ENCODE measurements at places on chromosomes 12 and 14. TPM values are rescaled to one million over a fixed set of nuclear protein-coding genes. Genes with fewer than 3 reads are reported as not detected.

DNA sequence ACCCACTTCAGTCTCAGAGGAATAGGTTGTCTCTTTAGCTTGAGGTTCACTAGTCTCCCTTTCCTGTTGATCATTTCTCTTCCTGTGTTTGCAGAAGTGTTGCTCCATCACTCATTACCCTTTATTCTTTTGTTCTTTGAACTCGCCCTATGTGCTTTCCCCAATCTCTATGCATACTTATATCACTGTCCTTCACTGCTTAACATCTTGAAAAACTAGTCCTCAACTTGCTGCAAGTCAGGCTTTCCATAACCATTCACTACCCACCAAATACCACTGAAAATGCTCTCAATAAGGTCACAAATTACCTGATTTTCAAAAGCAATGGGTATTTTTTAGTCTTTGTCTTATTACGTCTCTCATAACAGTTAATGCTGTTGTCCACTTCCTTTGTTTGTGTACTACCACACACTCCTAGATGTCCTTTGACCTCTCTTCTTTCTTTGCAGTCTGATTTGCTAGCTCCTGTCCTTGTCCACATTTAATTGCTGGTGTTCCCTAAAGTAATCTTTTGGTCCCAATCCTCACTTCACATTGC is 80.8 kb downstream of the RIC8B start:
- H3K4me1 ChIP-seq = no peaks in the 10 kb centered on the region
- H3K27me3 ChIP-seq = no peaks in the 10 kb centered on the region
- H3K27ac ChIP-seq = no peak overlapping the region

GRCh38 chr12:113610698-113611097 is 139.0 kb upstream of the LHX5 start:
- H3K27me3 ChIP-seq = peaks cover 7% of the 10 kb centered on the region
- no peaks in the 10 kb centered on the region for H3K4me1 ChIP-seq
- DNase-seq = no peak
- H3K4me3 ChIP-seq = no peak overlapping the region

DNA sequence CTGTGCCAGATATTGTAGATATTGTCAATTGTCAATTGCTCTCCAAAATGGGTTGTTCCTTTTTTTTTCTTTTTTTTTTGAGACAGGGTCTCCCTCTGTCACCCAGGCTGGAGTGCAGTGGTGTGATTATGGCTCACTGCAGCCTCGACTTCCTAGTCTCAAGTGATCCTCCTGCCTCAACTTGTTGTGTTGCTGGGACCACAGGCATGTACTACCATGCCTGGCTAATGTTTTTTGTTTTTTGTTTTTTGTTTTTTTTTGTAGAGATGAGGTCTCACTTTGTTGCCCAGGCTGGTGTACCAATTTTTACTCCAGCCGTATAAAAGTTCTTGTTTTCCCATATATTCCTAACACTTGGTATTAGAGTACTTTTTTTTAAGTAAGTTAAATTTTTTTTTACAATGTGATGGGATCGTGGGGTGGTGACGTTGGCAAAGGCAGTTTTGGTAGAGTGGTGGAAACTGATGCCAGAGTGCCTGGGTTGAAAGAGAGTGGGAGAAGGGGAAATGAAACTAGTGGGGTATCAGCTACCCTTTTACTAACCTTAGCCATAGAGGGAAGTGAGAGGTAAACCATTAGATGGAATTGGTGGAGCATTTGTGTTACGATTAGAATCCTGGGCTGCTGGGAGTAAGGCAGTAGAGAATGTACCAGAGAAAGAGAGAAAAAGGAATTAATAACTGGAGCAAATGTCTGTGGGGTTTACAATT is 33.0 kb upstream of the CFAP54 start:
- no peak overlapping the region for H3K27ac ChIP-seq
- H3K27me3 ChIP-seq = no peaks in the 10 kb centered on the region
- H3K36me3 ChIP-seq = no peaks in the 10 kb centered on the region
- no peak for DNase-seq
- H3K4me3 ChIP-seq = no peak overlapping the region
- H3K4me1 ChIP-seq = no peaks in the 10 kb centered on the region

DNA sequence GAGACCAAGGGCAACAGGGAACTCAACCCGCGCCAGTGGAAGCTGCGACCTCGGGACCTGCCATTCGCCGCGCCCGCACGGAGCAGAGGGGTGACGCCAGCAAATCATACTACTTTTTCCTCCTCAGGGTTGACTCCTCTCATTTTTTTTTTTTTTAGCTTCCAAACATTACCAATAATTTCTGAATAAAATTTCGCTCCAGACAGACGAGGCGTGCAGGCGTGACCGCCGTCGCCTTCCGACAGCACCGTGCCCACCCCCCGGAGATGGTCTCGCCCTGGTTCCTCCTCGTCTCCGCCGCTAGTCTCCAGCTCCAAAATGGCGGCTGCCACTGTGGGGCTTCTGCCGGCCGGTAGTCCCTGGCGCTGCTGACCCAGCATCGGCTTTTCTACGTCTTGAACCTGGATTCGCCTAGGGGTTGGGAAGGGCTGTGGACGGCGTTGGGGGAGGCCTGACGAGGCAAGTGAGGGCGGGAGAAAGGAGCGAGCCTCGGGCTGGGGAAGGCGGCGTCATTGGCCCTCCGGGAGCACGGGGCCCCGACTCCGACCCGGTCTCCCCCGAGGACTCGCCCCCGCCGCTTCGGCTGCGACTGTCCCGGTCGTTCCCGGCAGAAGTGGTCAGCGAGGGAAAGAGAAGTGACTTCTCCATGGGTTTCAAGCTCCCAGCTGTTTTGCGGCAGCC is at the start of the genes CPSF2 and NDUFB1:
TSS of gene CPSF2 (plus strand) at position 300 of the 681 bp plus-strand sequence. CDS start 9,016 bp downstream, outside the sequence.
TSS of gene NDUFB1 (minus strand) at position 37 of the 681 bp plus-strand sequence. CDS start 4,069 bp downstream, outside the sequence.
- H3K36me3 ChIP-seq = no peaks in the 10 kb centered on the region
- H3K4me3 ChIP-seq = peak within 1 kb of the TSS; percentile 92
- peak; percentile 31 for DNase-seq
- peak within 1 kb of the TSS; percentile 82 for H3K27ac ChIP-seq

The PMCH gene
- total RNA-seq = not detected

The GYS2 gene
- total RNA-seq = not detected

The SLC24A4 gene
- 2.7 TPM for total RNA-seq

DNA sequence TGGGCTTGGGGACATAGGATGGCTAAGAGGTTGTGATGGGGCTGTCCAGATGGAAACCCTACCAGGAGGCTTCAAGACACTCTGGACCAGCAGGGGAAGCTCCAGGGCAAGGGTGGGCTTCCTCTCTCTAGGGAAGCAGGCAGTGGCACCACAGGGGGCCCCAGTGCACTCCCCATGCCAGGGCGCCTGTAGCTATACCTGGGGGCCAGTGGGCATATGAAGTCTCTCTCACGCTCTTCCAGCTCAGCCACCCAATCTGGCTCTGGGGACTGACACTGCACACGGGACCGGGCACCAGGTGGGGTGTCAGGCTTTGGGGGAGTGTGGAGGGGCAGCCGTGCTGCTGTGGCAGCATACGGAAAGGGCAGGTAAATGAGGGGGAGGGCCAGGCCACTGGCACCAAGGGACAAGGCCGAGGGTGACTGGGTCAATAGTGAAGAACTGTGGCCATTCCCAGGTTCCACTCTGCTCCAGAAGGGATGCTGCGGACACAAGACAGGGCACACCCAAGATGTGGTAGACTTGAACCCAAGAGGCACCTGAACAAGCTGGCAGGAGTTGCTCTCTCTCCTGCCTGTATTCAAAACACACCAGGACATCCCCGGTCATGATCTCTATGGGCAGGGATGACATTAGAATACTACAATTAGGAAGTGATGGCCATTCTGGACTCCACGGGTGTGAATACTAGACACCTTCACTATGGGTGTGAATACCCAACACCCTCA is 27.5 kb downstream of the RFLNA start:
- H3K27ac ChIP-seq = no peak overlapping the region
- H3K4me3 ChIP-seq = no peak overlapping the region
- peaks cover 32% of the 10 kb centered on the region for H3K36me3 ChIP-seq
- H3K27me3 ChIP-seq = no peaks in the 10 kb centered on the region
- peaks cover 22% of the 10 kb centered on the region for H3K4me1 ChIP-seq

DNA sequence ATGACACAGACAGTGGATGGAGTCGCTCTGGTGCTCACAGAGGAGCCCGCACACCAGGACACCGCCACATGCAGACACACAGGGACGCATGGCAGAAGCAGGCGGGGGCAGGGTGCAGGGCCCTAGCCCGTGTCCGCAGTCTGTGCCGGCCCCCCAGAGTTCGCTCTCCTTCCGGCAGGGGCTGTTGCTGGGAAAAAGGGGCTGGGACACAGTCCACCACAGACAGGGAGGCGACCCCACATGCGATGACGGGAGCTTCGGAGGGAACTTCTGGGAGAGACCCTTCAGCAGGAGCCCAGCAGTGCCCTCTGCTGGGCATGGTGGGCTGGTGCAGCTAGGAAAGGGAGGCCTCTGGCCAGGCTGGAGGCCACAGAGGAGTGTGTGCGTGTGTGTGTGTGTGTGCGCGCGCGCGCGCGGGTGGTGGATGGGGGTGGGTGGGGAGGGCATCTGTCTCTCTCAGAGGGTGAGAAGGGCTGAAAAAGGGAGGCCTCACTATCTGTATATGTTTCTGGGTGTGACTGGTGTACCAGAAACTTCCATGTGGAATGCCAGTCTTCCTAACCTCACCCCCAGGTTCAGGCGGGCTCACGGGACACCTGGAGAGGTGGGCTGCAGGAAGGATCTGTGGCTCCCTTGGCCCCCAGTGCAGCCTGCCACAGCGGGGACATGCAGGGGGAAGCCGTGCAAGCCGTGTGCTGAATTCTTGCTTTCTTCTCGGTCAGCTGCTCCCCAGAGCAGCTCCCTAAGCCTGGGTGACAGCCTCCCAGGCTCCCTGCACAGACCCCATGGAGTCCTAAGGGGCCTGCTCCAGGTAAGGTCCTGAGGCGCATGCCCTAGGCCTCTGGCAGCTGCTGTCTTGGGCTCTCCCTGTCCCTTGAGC is 60.7 kb downstream of the PLEKHG3 start:
- peaks cover 12% of the 10 kb centered on the region for H3K4me1 ChIP-seq
- H3K4me3 ChIP-seq = peak overlapping the region; percentile 69
- DNase-seq = no peak

DNA sequence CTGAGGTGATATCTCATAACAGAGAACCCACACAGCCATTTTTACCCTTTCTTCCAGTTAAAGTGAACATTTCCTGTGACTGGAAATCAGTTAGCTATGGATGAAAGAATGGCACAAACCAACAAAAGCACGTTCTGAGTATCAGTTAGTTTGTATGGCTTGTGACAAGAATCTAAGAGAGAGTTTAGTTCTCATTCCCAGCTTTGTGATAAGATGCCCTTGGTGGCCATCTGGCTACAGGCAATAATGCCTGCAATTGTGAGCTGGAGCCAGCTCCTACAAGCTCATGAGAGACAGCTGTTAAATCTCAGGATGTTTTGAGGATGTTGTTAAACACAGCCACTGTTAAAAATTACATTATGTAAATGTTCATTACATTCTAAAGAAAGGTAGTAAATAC is 122.0 kb upstream of the FRMD6 start:
- no peak overlapping the region for H3K4me3 ChIP-seq
- H3K4me1 ChIP-seq = no peaks in the 10 kb centered on the region
- no peaks in the 10 kb centered on the region for H3K27me3 ChIP-seq
- H3K36me3 ChIP-seq = no peaks in the 10 kb centered on the region
- H3K27ac ChIP-seq = no peak overlapping the region

- no peak overlapping the region for H3K4me3 ChIP-seq
- no peak overlapping the region for H3K27ac ChIP-seq
- peaks cover 11% of the 10 kb centered on the region for H3K36me3 ChIP-seq
- no peaks in the 10 kb centered on the region for H3K4me1 ChIP-seq
- no peaks in the 10 kb centered on the region for H3K27me3 ChIP-seq
Measured at GRCh38 chr12:111462210-111462769, 56.6 kb downstream of the SH2B3 start.

- H3K36me3 ChIP-seq = no peaks in the 10 kb centered on the region
- DNase-seq = peak; percentile 54
- no peaks in the 10 kb centered on the region for H3K27me3 ChIP-seq
- H3K27ac ChIP-seq = no peak overlapping the region
- peak overlapping the region; percentile 73 for H3K4me3 ChIP-seq
Measured at GRCh38 chr12:52023182-52023975, 16.6 kb downstream of the TAMALIN start.

DNA sequence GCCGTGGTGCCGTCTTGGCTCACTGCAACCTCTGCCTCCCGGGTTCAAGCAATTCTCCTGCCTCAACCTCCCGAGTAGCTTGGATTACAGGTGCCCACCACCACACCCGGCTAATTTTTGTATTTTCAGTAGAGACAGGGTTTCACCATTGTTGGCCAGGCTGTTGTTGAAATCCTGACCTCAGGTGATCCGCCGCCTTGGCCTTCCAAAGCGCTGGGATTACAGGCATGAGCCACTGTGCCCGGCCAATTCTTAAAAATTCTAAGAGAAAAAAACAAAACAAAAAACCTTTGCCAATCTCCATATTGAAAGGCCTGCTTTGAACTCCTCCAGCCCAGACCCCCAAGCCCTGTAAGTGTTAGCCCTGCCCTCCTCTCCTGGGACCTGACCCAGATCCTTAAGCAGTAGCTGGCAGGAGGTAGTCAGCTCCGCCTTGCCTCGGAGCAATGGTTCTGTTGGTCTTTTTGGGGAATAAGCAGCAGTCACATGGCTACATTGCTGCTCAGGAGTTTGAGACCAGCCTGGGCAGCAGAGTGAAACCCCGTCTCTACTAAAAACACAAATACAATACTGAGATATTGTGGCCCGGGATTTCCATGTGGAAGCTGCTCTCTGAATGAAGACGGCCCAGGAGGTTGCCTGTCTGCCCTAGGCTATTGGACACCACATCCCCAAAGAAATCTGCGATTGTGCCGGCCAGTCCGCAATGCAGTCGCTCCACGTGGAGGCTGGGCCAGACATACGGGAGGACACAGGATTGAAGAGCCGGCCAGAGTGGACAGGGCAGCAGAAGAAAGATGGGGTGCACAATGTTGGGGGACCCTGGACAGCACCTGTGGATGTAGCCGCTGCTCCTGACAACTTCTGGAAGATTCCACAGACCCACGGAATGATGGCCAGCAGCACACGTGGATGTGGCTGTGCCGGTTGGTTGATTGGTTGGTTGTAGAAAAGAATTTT is 28.8 kb upstream of the BEGAIN start:
- H3K4me1 ChIP-seq = peaks cover 14% of the 10 kb centered on the region
- no peak overlapping the region for H3K27ac ChIP-seq
- no peak overlapping the region for H3K4me3 ChIP-seq
- no peaks in the 10 kb centered on the region for H3K36me3 ChIP-seq
- H3K27me3 ChIP-seq = no peaks in the 10 kb centered on the region

- no peaks in the 10 kb centered on the region for H3K27me3 ChIP-seq
- H3K4me3 ChIP-seq = no peak overlapping the region
- no peaks in the 10 kb centered on the region for H3K36me3 ChIP-seq
- peaks cover 5% of the 10 kb centered on the region for H3K4me1 ChIP-seq
- H3K27ac ChIP-seq = no peak overlapping the region
Measured at GRCh38 chr14:51880835-51881580, 20.6 kb downstream of the GNG2 start.
